ENCODE measurements at places on chromosomes 11 and 22. TPM values are rescaled to one million over a fixed set of nuclear protein-coding genes. Genes with fewer than 3 reads are reported as not detected.

DNA sequence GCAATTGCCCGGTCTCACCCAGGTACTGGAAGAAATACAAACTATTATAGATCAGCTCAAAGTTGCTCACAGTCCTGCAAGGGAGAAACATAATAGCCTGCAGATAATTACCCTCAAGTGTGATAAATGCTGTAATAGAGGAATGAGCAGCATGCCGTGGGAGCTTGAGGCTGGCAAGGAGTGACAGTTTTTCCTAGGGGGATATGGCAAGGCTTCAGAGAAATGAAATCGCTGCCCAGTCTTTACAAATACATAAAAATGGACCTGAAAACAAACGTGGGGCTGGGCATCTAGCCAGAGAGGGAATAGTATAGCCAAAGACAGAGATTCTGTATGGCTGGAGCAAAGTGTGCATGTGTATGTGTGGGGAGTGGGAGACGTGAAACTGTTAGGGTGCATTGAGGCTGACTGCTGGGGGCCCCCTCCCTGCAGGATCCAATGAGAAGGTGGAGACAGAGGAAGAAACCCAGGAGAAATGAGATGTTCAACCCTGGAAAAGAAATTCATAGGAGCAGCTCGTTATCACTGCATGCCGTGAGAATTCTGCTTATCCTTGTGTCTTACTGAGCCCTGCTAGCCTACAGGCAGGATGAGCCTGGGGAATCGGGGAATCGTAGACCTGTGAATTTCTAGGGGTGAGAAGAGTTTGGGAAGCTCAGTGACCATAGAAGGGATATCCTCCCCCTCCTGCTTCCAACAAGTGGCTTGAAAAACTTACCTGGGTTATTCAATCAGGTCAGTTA is 167.0 kb downstream of the LDLRAD3 start:
- no peak for DNase-seq

- DNase-seq = no peak
Observed at GRCh38 chr11:13288375-13289029, 10.9 kb downstream of the BMAL1 start.

DNA sequence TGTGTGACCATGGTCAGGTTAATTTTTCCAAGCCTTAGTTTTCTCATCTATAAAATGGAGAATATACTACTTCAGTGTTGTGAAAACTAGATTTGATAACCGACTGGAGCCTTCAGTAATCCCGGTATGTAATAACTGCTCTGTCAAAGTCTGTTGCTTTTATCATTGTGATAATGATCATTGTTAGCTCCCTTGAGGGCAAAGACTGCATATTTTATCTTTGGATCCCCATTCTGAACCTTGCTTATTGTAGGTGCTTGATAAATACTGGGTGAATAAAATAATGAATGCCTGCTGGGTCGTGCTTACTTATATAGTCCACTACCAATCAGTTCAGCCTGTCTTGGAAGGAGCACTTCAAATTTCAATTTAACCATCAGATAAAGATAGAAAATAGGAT is 105.3 kb downstream of the ARFGAP2 start:
- DNase-seq = no peak

GGTLC3 gene
- not detected for total RNA-seq

CHCHD10 gene
- 1,434 TPM for total RNA-seq

- peak; percentile 79 for DNase-seq
Observed at GRCh38 chr11:8807544-8808225, 103.3 kb upstream of the AKIP1 start.

- DNase-seq = peak; percentile 57
Observed at GRCh38 chr11:34492806-34493414, 20.7 kb downstream of the ELF5 start.

TEX54 gene
- not detected for total RNA-seq

Measured in right cardiac atrium (tissue), 5 donors.